Stimulated activated CD4-positive, alpha-beta T cell treated with anti-CD3 and anti-CD28 coated beads, TNF-alpha, amount 100 ng/mL, for 1 hour (primary cell): ENCODE measurements at places on chromosomes 11 and 22.

DNA sequence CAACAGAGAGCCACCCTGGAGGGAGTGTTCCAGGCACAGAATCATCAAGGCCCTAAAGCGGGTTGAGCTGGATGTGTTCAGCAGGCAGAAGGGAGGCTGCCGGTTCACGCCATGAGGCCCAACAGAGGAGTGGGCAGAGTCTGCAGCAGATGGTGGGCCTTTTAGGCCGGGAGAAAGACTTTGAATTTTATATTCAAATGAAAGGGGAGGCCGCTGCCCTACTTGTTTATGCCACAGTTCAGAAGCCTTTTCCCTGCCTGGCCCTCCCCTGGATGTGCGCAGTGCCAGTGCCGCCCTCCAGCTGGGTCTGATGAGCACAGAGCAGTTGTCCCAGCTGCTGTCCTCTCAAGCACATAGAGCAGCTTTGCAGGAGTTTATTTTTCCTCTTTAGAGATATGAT lies 46.9 kb upstream of the TTC12 start:
- no peak for DNase-seq

DNA sequence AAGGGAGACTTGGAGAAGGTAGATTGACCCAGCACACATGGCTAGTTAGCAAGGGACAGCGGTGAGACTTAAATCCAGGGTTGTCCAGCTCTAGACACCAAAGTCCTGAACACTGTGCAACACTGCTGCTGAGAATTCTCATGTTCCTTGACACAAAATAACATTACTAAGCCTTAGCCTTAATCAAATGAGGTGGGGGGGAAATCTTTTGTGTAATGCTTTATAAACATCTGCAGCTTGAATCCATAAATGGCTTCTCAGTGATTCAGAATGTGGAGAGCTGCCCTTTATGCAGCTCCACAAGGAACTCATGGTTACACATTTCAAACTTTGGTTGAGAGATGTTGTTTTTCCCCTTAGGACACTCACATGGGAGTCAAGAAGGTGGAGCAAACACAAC lies 80.0 kb downstream of the CD44 start:
- DNase-seq, result no peak

- DNase-seq, result no peak
These were observed 8.5 kb downstream of the SRRD start for GRCh38 chr22:26492220-26492619.

- no peak for DNase-seq
These were observed 1.0 kb upstream of the POLD4 start for GRCh38 chr11:67354075-67355022.

DNA sequence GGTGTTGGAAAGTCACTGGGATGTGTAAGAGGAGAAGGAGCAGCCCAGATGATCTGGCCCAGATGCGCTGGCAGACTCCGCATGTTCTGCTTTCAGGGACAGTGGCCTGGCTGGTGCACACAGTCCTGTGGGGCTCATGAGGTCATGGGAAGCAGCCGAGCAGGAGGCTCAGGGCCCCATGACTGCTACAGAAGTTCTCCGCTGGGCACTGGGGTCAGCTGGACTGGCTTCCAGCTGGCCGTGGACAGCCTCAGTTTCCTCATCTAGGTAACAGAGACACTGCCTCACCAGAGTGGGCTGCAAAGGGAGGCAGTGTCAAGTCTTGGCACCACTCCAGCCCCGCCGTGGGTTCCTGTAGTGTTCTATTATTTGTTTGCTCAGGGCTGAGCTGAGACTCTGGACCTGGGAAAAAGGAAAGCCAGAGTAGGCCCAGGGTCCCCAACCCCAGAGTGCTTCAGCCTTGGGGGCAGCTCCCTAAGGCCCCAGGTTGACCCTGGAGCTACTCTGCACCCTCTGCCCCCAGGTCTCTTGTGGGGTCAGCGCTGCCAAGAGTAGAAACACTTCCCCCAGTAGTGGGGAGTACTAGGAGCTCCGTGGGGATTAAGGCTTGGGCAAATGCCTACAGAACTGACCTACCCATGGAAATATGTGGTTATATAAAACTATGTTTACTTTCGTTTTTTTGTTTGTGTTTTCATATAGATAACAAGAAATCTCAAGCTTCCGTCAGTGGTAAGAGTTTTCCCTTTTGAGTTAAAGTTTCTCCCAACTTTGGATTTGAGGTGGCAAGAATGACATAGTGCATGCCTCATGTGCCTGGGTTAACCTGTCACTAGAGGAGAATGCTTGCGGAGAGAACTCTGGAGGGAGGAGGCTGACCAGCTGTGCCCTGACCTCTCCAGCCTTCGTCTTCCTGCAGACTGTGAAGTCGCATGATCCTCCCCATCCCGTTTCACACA lies 45.3 kb downstream of the MED15 start:
- no peak for DNase-seq

DNA sequence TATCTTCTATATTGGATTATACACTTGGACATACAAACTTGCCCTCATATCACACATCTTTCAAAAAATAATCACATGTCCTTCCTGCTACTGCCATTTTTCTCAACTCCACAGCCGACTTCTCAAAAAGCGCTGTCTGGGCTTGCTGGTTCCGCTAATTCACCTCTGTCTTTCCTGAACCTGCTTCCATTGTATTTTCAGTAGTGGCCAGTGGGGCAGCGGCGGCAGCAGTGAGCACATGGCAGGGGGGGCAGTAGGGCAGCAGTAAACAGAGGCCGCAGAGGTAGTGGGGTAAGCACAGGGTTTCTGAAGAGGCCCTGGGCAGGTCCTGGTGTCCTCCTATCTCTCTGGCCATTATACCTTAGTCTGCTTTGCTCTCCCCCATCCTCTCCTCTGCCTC lies 126.3 kb downstream of the RRAS2 start:
- DNase-seq, result no peak

- DNase-seq, result no peak
These were observed 162.9 kb downstream of the DLG2 start for GRCh38 chr11:85464283-85464682.
